ENCODE measurements at places on chromosomes 5 and 9.
A peak's percentile ranks its signal among the peaks of the same experiment; 100 is the strongest.

GRCh38 chr5:117731446-117731845 is 1156.8 kb upstream of the SEMA6A start:
- no peak overlapping the region for H3K27ac ChIP-seq
- DNase-seq, result no peak
- H3K36me3 ChIP-seq, result no peaks in the 10 kb centered on the region
- H3K4me1 ChIP-seq, result no peaks in the 10 kb centered on the region
- no peak overlapping the region for H3K4me3 ChIP-seq

DNA sequence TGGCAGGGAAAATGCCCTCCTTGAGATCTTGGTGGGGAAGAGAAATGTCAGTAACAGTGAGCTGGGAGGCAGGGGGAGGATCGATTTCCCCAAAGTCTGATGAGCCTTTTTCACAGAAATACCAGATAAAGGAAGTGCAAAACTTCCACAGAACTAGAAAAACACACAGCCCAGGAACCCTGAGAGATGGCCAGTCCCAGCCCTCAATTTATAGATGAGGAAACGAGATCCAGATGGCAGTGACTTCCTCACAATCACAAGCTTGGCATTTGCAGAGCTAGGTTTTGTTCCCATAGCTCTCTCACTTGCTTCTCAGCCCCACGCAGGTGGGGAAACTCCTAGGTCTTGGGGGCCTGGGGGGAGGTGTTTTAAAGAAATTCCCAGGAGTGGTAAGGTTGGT is 3.8 kb upstream of the GGTA1 start:
- H3K27me3 ChIP-seq, result peaks cover 43% of the 10 kb centered on the region
- H3K4me1 ChIP-seq, result peaks cover 19% of the 10 kb centered on the region
- no peak overlapping the region for H3K27ac ChIP-seq
- no peak for DNase-seq
- H3K36me3 ChIP-seq, result no peaks in the 10 kb centered on the region

DNA sequence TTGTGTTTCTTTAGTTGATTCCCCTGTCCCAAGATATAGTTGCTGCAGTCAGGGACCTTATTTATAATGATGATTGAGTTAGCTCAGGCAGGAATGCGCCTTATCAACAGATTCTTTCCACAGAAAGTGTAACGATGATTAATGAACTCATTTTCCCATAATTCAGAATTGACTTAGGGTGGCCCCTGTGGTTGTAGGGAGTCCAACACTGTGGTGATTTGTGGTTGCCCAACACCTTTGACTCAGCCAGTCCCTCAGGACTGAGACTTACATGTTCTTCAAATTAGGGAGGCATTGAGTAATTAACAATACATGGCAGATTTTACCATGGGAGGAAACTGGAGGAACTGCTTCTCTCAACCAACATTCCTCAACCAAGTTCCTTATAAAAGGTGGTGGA is 221.9 kb downstream of the GABRG2 start:
- DNase-seq, result no peak
- H3K4me3 ChIP-seq, result no peak overlapping the region

DNA sequence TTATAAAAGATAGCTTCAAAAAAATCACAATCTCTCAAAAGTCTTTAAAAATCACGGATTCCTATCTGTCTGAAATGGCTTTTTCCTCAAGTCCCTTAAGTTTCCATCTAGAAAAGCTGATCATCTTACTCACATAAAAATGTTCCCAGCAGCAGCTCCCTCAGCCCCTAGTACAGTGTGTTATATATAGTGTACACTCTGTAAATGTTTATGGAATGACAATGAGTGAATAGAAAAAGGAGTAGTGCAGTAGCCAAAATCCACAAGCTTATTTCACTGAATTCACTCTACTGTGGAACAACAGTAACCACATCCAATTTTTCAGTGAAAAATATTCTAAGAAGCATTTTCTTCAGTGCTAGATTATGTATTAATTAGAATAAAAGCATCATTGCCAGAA is 609.4 kb downstream of the DTWD2 start:
- no peak overlapping the region for H3K4me3 ChIP-seq
- DNase-seq, result no peak
- H3K36me3 ChIP-seq, result no peaks in the 10 kb centered on the region
- no peaks in the 10 kb centered on the region for H3K4me1 ChIP-seq
- no peak overlapping the region for H3K27ac ChIP-seq
- H3K27me3 ChIP-seq, result no peaks in the 10 kb centered on the region

- no peak overlapping the region for H3K27ac ChIP-seq
- H3K27me3 ChIP-seq, result peaks cover 69% of the 10 kb centered on the region
- no peak overlapping the region for H3K4me3 ChIP-seq
- no peak for DNase-seq
- no peaks in the 10 kb centered on the region for H3K36me3 ChIP-seq
Observed at GRCh38 chr9:21399956-21400355, 9.0 kb upstream of the IFNA8 start.

- H3K36me3 ChIP-seq, result no peaks in the 10 kb centered on the region
- no peaks in the 10 kb centered on the region for H3K4me1 ChIP-seq
- DNase-seq, result no peak
Observed at GRCh38 chr9:18564018-18564880, 90.3 kb downstream of the ADAMTSL1 start.

DNA sequence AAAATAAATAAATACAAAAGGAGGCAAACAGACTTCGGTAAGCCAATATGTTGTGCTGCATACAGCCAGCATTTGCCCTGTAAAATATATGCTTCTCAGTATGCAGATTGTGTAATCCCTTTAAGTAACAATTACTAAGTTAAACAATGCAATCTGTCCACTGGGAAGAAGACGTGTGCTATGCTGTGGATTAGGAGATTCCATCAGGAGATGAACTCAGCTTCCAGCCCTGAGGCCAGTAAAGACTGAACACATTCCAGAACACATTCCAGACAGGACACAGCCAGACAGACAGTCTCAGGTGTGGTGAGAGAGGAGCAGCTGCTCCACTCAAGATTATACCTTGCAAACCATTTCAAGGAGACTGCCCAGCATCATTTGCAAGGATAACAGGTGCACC is 97.8 kb downstream of the MPDZ start:
- H3K27ac ChIP-seq, result no peak overlapping the region
- no peak overlapping the region for H3K4me3 ChIP-seq
- H3K27me3 ChIP-seq, result no peaks in the 10 kb centered on the region
- no peak for DNase-seq
- no peaks in the 10 kb centered on the region for H3K36me3 ChIP-seq
- no peaks in the 10 kb centered on the region for H3K4me1 ChIP-seq

GRCh38 chr5:109805883-109806282 is 116.2 kb downstream of the MAN2A1 start:
- peaks cover 39% of the 10 kb centered on the region for H3K36me3 ChIP-seq
- H3K27ac ChIP-seq, result no peak overlapping the region
- H3K4me1 ChIP-seq, result no peaks in the 10 kb centered on the region
- no peak for DNase-seq
- H3K4me3 ChIP-seq, result no peak overlapping the region

DNA sequence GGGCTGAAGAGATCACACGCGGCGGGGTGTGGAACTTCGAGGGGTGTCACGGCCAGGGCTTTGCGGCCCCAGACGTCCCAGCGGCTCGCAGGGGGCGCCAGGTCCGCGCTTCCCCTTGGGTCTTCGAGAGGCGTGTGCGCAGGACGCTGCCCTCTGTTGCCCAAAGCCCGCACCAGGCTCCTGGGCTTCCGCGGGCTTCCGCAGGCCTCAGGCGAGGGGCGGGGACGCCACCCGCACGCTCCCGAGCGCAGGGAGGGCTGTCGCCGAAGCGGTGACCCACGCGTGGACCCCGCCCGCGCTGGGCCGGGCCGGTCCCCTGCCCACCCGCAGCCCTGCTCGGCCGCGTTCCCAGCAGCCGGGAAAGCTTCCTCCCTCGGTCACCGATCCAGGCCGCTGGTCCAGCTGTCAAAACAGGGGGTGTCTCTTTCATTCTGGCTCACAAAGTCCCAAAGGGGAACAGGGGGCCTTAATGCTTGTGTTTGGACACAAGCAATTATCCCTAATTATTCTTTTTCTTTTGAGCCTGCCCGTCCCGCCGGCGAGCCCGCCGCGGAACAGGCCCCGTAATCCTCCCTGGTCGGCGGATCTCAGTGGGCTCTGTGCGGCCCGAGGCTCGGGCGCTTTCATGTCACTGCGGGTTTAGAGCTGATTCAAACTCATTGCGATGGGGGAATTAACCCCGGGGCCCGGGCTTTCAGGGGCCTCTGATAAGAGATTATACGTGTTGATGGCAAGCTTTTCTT is 60.6 kb downstream of the TMEM174 start:
- no peak overlapping the region for H3K27ac ChIP-seq
- H3K27me3 ChIP-seq, result peaks cover 77% of the 10 kb centered on the region
- no peaks in the 10 kb centered on the region for H3K36me3 ChIP-seq

DNA sequence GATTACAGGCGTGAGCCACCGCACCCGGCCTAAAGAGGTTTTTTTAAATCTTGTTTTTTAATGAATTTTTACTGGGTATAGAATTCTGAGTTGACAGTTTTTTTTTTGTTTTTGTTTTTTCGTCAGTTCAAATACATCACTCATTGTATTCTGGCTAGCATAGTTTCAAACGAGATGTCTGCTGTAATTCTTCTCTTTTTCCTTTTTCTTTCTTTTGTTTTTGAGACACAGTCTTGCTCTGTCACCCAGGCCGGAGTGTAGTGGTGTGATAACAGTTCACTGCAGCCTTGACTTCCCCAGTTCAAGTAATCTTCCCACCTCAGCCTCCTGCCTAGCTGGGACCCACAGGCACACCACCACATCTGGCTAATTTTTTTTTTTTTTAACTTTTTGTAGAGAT is 2.2 kb upstream of the PRRT1B start:
- no peak for DNase-seq
- peaks cover 12% of the 10 kb centered on the region for H3K4me1 ChIP-seq

GRCh38 chr5:133552925-133553525 is 59.3 kb downstream of the FSTL4 start:
- peaks cover 31% of the 10 kb centered on the region for H3K27me3 ChIP-seq
- H3K4me1 ChIP-seq, result peaks cover 3% of the 10 kb centered on the region
- no peaks in the 10 kb centered on the region for H3K36me3 ChIP-seq
- peak; percentile 63 for DNase-seq

DNA sequence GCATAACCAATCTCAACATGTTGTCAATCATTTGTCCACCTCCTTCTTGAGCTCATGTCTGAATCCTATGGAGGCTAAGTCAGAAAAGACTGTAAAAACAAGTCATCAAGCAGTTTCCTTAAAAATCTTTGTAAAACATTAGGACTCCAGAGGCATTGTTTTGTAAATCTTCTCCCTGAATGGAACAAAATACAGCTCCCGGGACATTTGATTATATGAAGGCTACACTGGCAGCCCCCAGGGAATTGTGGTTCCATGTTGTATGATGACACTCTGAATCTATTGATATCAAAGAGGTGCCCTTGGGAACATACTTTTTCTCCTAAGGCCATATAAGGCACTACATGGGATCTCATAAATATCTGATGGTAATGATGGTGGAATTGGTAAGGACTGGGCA is 83.2 kb upstream of the NUDT12 start:
- DNase-seq, result no peak

DNA sequence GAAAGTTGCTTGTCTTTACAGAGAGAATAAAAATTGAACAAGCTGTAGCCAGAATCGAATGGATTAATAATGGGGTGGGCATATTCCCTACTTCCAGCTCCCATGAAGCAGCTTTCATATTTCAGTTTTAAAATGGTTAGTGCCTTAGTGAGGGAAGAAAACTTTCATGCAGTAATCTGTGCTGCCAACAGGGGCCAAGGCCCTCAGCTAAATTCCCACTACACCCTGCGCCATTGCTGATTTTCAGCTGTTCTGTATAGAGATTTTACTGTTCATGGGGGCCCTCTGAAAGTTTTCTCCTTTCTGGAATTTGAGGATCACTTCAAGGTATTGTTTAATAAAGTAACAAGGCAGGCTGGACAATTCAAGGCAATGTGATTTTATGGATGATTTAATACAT is 58.2 kb downstream of the CAST start:
- H3K4me1 ChIP-seq, result peaks cover 17% of the 10 kb centered on the region
- peaks cover 16% of the 10 kb centered on the region for H3K36me3 ChIP-seq
- DNase-seq, result no peak
- H3K27me3 ChIP-seq, result no peaks in the 10 kb centered on the region
- no peak overlapping the region for H3K4me3 ChIP-seq

GRCh38 chr9:88777498-88778312 is 213.6 kb upstream of the S1PR3 start:
- H3K4me1 ChIP-seq, result peaks cover 3% of the 10 kb centered on the region
- DNase-seq, result no peak
- no peaks in the 10 kb centered on the region for H3K36me3 ChIP-seq
- no peak overlapping the region for H3K4me3 ChIP-seq

- H3K36me3 ChIP-seq, result no peaks in the 10 kb centered on the region
- peak; percentile 85 for DNase-seq
- peaks cover 10% of the 10 kb centered on the region for H3K27me3 ChIP-seq
- peaks cover 23% of the 10 kb centered on the region for H3K4me1 ChIP-seq
Observed at GRCh38 chr9:34380511-34381315, 4.0 kb upstream of the MYORG start.

GRCh38 chr5:17860660-17861315 is 226.5 kb downstream of the TAF11L14 start:
- DNase-seq, result no peak
- no peak overlapping the region for H3K27ac ChIP-seq
- no peaks in the 10 kb centered on the region for H3K4me1 ChIP-seq
- no peaks in the 10 kb centered on the region for H3K27me3 ChIP-seq

DNA sequence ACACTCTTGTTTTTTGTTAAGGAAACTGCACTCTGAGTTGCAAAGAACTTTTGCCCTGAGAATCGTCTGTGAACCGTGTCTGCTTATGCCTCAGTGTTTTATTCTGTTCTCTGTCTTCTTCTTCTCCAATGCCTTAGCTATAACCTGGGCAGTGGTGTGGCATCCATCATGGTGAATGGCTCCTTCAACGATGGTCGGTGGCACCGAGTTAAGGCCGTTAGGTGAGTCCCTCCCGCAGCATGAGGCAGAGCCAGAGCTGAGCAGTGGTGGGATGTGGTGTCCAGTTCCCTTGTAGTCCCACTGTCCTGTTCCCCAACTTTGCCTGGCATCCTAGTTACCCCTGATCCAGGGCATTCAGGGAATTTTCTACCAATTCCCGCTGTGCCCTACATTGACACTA is 98.3 kb downstream of the LIFR start:
- H3K36me3 ChIP-seq, result no peaks in the 10 kb centered on the region
- no peak for DNase-seq
- no peak overlapping the region for H3K4me3 ChIP-seq
- H3K27ac ChIP-seq, result no peak overlapping the region

- H3K4me1 ChIP-seq, result peaks cover 23% of the 10 kb centered on the region
- H3K27ac ChIP-seq, result peak overlapping the region; percentile 72
- H3K36me3 ChIP-seq, result peaks cover 2% of the 10 kb centered on the region
- H3K27me3 ChIP-seq, result peaks cover 16% of the 10 kb centered on the region
- peak overlapping the region; percentile 75 for H3K4me3 ChIP-seq
- DNase-seq, result no peak
Observed at GRCh38 chr9:97412626-97413385, 910 bp downstream of the TDRD7 start.

- no peaks in the 10 kb centered on the region for H3K4me1 ChIP-seq
- H3K27me3 ChIP-seq, result no peaks in the 10 kb centered on the region
- no peak overlapping the region for H3K4me3 ChIP-seq
- no peak overlapping the region for H3K27ac ChIP-seq
- no peak for DNase-seq
- no peaks in the 10 kb centered on the region for H3K36me3 ChIP-seq
Observed at GRCh38 chr9:86079865-86080469, 19.4 kb downstream of the GOLM1 start.

GRCh38 chr5:140116716-140117115 is 2.8 kb downstream of the PURA start:
- H3K27ac ChIP-seq, result no peak overlapping the region
- peaks cover 44% of the 10 kb centered on the region for H3K4me1 ChIP-seq
- H3K4me3 ChIP-seq, result peak overlapping the region; percentile 41
- peaks cover 7% of the 10 kb centered on the region for H3K36me3 ChIP-seq
